T-helper 22 cell (primary cell): ENCODE measurements at places on chromosomes 6 and 20.

DNA sequence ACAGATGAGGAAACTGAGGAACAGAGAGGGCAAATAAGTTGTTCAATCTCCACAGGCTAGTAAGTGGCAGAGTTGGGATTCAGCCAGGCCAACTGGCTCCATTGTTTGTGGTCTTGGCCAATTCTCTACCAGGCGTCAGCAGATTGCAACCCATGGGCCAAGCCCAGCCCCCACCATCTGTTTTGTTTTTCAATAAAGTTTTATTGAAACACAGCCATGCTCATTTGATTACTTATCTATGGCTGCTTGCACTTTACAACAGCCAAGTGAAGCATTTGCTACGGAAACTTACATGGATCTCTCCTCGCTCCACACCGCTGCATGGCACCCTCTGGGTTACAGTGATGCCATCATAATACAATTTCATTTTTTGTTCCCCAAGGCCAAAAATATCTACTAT lies 90.8 kb downstream of the ZNF217 start:
- no peak for DNase-seq

DNA sequence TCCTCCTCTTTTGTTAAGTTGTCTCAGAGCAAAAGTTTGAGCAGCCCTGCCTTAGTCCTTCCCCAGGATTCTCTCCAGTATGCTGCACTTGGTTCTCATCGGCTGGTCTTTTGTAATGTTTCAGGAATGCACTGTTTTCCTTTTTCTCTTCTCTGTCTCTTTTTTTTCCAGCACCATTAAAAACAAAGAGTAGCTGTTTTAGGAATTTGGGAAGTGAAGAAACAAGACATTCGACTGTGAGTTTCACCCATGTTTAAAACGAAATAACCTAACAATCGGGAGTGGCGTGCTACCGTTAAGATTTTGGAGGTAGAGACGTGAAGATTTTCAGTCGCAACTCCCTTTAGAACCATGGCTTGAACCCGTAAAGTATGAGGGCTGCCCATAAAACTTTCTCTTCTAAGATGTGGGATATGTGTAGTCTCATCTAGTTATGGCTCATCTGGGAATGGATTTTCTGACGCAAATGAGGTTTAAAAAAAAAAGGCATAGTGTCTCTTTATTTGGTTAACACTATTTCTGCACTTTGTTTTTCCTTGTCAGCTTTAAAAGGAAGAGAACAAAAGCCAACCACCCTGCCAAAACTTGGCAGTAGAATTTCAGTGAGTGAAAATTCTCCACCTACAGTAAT lies 35.9 kb upstream of the RAB23 start:
- DNase-seq: no peak

- no peak for DNase-seq
These were observed 42.1 kb downstream of the PHACTR3 start for GRCh38 chr20:59646487-59646886.

GRCh38 chr6:166040292-166040691 lies 127.4 kb downstream of the TBXT start:
- DNase-seq: no peak

DNA sequence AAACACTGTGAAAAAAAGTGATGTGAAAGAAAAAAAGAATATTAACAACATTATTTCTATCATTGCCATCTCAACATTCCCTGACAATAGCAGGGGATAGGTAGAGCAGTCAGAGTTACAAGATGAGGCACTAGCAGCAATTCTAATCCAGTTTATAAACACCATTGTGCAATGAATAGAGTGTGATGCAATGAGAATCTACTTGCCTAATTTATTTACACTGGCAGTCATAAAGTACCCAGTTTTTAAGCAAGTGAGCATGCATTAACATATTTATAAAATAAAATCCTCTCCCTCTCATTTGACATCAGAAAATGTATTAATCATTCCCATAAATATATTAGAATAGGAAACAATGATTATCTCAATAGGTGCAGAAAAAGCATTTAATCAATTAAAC lies 2.5 kb upstream of the MANEA start:
- DNase-seq: no peak

GRCh38 chr20:48819821-48820648 lies 7.8 kb downstream of the PREX1 start:
- no peak for DNase-seq

DNA sequence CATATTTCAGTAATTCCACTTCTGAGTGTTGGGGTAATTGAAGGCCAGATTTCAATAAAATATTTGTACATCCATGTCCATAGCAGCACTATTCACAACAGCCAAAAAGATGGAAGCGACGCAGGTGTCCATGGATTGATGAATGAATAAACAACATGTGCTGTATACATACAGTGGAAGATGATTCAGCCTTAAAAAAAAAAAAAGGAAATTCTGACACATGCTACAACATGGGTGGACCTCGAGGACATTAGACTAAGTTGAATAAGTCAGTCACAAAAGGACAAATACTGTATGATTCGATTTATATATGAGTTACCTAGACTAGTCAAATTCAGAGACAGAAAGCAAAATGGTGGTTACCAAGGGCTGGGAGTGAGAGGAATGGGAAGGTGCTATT lies 57.2 kb downstream of the TRAM2 start:
- no peak for DNase-seq

- no peak for DNase-seq
These were observed 4.0 kb downstream of the VARS1 start for GRCh38 chr6:31791324-31792089.

GRCh38 chr6:107271208-107271790 lies 156.0 kb upstream of the BEND3 start:
- no peak for DNase-seq

DNA sequence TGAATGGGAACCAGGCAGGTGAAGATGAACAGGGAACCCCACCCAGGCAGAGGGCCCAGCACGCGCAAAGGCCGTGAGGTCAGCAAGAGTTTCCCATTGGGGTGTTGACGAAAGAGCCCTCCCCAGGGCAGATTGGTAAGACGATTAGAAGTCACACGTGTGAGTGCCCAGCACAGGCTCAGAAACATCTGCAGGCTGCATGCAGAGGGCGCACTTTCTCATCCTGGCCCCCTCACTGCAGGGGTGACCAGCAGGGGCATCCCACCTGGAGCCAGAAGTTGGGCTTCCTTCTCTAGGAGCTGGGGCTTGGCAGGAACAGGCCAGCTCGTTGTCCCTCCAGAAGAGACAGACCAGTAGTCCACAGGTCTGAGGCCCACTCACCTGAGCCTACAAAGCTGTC lies 38.4 kb downstream of the VSTM2L start:
- DNase-seq: no peak

DNA sequence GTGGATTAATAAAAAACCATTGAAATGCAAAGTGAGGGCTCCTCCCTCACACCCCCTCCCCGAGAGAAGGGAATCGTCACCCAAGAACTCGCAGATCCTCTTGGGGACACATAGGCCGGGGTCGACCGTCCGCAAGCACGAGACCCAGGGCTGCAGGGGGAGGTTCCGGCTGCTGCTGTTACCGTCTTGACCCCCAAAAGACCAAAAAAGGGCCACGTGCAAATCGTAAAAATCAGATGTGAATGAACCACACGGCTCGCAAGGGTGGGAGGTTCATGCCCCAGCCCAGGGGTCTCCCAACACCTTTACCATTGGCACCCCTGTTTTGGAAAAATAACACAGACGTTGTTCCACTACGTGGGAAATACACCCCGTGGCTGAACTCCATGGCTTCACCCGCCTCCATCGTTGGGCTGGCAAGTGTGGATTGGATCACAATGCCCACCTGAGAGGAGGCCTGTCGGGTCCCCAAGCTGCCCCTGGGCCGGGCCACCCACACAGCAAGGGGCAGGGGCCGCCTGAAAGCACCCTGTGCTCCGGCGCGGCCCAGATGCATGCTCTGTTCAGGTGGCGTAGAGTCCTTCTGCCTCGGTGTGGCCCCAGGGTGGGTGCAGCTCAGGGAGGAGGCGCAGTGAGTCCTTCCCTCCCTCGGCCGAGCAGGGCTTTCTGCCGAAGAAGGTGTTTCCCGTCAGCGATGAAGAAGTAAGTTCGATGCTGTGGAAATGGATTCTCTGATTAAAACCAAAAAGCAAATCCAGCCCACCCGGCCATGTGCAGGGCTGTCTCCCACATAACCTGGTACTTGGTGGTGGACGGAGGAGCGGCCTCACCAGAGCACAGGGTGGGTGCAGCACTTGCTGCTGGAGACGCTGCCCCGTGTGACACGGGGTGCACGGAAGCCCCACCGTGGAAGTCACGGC lies 85.0 kb downstream of the YTHDF1 start:
- DNase-seq: no peak

DNA sequence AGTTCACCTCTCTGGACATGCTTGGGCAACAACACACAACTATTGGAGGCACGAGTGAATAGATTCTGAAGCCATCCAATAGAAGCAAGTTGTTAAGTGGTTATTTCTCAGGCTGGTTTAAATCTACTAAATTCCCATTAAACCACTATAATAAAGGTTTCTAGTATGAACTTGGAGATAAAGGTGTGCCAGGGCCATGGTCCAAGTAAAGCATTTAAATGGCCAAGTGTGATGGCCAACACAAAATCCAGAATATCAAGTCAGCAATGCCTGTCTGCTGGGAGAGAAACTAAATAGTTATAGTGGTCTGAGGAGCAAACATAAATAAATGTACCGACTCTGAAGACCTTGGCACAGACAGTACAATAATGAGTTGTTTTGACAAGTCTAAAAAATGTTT lies 294.3 kb upstream of the STXBP5 start:
- no peak for DNase-seq

- no peak for DNase-seq
These were observed 16.6 kb upstream of the MAP7 start for GRCh38 chr6:136566851-136567250.

GRCh38 chr6:21653905-21654304 lies 60.4 kb downstream of the SOX4 start:
- no peak for DNase-seq

- DNase-seq: no peak
These were observed 26.9 kb downstream of the ANKEF1 start for GRCh38 chr20:10061641-10062040.

GRCh38 chr6:93226822-93227221 lies 192.5 kb downstream of the EPHA7 start:
- DNase-seq: no peak

DNA sequence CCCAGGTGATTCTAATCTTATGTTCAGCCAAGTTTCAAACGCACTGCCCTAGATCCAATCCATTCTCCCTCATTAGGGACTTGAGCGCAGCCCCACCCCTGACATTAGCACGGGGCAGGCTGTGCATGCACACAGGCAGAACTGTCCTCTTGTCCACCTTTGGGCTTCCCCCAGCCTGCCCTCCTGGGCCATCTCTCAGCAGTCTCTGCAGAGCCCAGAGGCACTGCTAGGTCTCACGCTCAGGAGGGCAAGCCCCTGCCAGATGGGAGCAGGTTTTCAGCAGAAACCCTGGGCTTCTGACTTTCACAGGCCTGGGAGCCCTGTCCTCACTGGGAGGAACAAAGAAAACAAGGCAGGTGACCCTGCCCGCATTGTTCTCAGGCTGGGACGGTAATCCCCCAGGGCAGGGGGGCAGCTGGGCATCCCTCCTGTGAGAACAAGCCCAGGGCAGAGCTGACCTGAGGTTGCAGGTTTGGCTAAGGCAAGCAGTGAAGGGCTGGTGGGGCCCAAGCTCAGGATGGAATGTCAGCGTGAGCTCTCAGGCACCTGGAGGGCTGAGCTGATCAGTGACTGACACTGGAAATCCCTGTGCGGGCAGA lies 24.5 kb downstream of the KCNK5 start:
- DNase-seq: no peak

- DNase-seq: no peak
These were observed 27.3 kb downstream of the RAMACL start for GRCh38 chr6:166559211-166559610.

GRCh38 chr6:149190224-149190831 lies 127.2 kb upstream of the TAB2 start:
- DNase-seq: peak; percentile 15

DNA sequence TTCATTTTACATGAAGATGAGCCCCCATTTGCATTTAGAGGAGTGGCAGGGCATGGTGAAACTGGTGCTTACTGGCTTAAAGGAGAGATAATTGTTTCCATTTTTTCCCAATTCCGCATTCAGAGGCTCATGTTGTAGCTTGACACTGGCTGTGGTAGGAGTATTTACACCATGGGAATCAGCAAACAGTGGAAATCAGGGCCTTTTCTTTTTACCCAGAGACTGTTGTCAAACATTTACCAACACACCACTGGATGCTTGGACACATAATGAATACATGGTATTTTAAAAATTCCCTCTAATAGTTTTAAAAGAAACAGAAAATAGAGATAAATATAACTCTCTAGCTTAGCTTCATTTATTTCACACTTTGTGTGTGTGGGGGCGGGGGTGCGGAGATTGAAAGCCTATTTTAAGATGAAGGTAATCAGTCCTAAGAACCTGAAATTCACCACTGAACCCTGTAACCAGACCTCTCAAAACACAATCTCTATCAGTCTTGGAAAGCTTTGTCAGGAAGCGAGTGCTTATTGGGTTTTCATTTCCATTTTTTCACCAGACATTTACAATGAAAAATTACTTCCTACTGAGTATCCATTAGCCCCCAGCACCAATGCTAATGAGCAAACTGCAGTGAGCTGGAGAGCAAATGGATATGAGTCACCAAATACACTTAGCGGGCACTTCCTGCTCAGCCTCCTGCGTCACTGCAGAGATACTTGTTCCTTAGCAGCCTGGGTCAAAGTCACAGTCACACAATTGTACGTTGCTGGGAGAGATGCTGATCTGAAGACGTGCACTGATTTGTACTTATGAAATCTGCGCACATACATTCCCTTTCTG lies 532.0 kb downstream of the BCKDHB start:
- DNase-seq: no peak

GRCh38 chr6:19535351-19535750 lies 301.8 kb upstream of the ID4 start:
- DNase-seq: no peak

- no peak for DNase-seq
These were observed 78.2 kb downstream of the ELOVL4 start for GRCh38 chr6:79869184-79869583.

DNA sequence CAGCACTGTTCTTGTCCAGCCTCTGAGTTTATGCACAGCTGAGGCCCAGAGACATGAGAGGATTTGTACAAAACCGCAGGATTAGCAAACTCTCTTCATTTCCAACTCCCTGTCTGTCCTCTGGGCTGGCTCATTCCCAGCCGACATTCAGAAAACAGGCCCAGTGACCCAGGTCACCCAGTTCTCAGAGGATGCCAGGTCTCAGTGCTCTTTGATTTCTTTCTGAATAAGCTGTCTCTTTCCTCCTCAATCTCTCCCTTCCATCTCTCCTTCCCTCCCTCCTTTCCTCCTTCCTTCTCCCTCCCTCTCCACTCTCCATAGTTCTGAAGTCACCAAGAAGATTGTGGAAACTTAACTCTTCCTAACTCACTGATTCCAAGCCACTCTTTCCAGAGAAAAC lies 372.7 kb upstream of the SULF2 start:
- DNase-seq: no peak

- DNase-seq: no peak
These were observed 482.5 kb downstream of the QKI start for GRCh38 chr6:163897030-163897429.

GRCh38 chr6:56370127-56370540 lies 122.8 kb upstream of the COL21A1 start:
- DNase-seq: no peak

GRCh38 chr20:12371990-12372389 lies 454.3 kb downstream of the BTBD3 start:
- no peak for DNase-seq
